ENCODE measurements at places on chromosomes 7 and 10.

DNA sequence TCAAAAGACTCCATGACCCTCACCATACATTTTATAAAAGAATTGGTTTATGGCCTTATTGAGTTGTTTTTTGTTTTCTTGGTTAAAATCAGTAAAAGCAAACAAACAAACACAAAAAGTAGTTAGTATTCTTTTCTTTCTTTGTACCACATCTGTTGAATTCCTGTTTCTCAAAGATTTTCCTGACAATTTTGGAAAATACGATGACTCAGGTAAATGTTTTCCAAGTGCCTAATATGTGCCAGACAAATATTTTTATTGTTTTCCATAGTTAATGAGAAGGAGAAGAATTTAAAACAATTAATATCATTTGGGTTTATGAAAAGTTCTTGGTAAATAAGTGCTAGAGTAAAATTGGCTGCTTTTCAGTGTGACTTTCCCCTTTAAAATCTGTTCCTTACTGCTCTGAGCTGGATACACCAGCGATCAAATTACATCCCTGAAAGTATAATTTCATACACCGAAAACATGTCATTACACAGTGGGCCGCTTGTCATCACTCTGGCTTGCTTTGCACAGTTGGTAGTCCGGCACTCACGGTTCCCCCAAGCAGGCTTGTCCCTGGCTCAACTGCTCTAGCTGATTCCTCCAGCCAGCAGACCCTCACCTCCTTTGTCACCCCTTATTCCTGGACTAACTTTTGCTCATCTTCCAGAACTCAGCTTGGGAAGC, 80.5 kb downstream of the TBXAS1 start:
- DNase-seq: peak; percentile 54

GRCh38 chr10:121436630-121437341, 161.5 kb downstream of the FGFR2 start:
- no peak for DNase-seq

- no peak for DNase-seq
Observed at GRCh38 chr10:75955973-75956502, 524.6 kb downstream of the LRMDA start.

DNA sequence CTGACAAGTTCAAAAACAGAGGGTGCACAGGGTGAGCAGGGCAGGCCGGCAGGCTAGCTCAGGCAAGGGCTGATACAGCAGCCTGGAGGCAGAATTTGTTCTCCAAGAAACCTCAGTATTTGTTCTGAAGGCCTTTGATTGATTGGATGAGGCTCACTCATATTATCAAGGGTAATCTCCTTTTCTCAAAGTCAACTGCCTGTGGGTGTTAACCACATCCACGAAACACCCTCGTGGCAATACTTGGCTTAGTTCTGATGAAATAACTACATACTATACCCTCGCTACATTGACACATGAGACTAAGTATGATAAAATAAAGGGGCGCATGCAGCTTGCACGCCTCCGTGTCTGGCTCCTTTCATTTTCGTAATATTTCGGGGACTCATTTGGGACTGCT, 4.4 kb upstream of the PPP2R2D start:
- DNase-seq: no peak

DNA sequence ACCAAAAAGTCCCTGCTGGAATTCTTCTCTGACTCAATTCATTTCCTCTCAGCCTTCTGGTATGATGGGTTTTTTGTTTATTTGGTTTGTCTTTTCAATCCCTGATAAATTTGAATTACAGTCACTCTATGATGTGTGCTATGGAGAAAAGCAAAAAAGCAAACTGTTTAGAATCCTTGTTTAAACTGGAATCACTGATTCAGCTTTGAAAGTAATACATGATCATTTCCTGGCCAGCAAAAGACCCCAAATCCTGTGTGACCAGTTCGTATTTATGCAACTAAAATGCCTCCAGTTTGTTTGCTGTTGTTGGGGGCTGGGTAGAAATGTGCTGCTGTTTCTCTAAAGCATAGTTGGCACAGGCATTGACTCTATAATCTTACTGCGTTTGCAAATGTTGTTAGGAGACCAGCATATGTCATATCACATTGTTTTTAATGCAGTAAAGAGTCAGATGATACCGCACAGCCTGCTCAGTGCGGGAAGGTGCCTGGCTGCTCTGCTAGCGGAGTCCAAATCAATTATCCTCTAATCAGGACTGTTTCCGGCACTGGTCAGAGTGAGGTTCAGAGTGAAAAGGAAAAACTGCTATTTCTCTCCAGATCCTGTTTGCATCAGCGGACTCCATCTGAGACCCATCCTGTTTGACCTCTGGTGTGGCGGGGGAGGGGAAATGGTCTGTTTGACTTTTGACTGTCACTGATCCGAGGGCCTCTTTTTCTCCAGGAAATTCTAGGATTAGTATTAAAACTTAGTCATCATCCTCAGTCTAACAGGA, 40.6 kb upstream of the ADD3 start:
- no peak for DNase-seq

GRCh38 chr10:98260752-98261151, 7.2 kb downstream of the LOXL4 start:
- DNase-seq: no peak

DNA sequence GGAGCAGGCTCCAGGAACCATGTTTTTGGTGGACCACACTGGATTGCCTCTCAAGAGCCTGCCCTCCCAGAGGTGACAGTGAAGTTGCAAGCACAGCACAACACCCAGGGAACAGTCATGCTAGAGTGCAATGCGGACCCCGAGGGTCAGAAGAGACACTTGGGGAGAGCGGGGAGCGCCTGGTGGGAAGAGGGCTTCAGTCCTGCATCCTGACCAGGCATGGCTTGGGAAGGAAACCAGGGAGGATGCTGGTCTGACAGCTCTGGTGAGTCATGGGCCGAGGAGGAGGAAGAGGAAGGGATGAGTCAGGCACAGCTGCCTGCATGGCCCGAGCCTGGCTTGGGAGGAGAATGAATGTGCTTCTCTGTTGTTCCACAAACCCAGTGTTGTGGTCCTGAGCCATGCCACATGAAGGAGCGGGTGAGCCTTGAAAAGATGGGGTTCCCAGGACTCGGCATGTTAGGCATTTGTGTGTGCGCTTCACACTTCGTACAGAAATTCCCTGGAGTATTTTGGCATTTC, 29.5 kb upstream of the ANKRD2 start:
- DNase-seq: no peak

DNA sequence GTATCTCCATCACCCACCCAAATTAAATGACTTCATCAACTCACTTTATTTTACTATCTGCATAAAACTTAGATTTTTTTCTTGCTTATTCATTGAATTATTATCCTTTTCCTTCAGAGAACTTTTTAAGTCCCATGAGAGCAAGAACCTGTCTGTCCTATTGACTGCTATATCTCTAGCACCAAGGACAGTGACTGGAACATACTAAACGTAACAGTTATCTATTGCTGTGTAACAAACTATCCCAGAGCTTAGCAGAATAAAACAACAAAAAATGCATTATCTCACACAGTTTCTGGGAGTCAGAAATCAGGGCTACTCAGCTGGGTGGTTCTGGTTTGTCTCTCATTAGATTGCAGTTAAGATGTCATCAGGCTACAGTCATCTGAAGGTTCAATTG, 401.7 kb upstream of the AUTS2 start:
- DNase-seq: no peak

- no peak for DNase-seq
Observed at GRCh38 chr10:109957092-109957797, 33.9 kb upstream of the XPNPEP1 start.
